H9 (cell line): ENCODE measurements at places on chromosomes 12 and 14.

GRCh38 chr12:12194206-12194605, 72.6 kb downstream of the LRP6 start:
- DNase-seq: no peak

DNA sequence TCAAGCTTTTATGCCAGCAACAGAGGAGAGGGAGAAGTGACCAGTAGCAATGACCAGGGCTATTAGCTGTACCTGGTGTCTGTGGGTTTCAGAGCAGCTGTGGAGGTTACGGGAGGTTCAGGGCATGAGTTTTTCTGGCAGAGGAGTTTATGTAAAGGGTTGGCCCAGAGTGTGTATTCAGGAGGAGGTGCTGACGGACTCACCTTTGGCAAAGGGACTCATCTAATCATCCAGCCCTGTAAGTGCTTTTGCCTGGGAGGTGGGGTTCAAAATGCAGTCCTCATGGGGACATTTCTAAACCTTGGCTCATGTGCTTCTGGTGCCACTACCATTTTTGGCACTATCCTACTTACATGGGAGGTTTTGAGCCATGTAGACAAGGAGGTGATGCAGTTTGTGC, 95.3 kb downstream of the DAD1 start:
- DNase-seq: no peak

DNA sequence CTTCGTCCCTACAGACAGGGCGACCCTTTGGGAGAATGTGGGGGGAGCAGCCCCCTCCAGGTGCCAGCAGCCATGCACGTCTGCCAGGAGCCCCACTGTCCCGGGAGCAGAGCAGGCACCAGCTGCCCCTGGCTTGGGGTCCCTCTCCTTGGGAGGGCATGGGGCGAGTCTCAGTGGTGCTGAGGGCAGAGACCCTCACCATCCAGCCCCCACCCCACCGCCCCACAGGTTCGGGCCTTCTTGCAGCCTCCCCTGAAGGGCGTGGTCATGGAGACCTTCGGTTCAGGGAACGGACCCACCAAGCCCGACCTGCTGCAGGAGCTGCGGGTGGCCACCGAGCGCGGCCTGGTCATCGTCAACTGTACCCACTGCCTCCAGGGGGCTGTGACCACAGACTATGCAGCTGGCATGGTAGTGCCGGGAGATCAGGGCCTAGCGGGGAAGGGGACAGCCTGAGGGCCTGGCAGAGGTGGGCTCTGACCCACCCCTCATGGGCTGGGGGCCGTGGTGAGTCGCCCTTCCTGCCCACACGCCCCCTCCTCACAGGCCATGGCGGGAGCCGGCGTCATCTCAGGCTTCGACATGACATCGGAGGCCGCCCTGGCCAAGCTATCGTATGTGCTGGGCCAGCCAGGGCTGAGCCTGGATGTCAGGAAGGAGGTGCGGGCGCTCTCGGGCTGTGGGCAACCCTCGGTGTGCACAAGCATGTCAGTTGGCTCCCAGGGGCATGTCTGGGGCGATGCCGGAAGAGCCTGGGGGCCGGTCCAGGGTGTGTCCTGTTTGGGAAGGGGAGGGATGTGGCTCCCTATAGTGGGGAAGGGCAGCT, 18.8 kb downstream of the ASPG start:
- no peak for DNase-seq

DNA sequence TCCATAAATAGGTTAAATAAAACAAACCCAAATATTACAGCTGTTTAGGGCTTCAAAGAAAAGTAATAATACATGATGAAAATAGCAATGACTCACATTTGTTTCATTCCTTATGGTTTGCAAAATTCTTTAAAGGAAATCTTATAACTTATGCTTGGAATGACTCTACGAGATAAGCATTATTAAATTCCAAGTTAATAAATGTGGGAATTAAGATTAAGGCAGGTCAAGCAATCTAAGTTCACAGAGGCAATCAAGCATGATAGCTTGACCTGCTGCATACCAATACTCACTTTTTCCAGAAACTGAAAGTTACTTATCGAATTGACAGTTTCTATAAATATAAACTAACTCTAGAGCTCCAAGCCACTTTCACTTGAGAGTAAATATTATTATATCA, 1002.9 kb upstream of the SEL1L start:
- DNase-seq: no peak

GRCh38 chr14:74908861-74909341, 14.2 kb downstream of the RPS6KL1 start:
- DNase-seq: no peak

DNA sequence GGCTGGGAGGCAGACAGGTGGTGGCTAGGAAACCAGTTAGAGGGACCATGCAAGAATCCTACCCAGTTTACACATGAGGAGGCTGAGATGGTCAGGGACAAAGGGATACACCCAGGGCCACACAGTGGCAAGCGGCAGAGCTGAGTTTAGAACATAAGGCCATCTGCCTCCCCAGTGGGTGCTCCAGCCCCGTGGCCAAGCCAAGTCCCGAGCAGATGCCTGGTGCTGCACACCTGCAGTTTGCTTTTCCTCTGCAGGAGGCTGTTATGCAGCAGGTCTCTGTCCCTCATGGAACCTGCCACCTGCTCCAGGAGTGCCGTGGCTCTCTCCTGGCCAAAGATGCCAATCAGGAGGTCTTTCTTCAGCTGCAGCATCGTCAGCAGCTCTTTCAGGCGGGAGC, 70.8 kb downstream of the SYNE3 start:
- no peak for DNase-seq

DNA sequence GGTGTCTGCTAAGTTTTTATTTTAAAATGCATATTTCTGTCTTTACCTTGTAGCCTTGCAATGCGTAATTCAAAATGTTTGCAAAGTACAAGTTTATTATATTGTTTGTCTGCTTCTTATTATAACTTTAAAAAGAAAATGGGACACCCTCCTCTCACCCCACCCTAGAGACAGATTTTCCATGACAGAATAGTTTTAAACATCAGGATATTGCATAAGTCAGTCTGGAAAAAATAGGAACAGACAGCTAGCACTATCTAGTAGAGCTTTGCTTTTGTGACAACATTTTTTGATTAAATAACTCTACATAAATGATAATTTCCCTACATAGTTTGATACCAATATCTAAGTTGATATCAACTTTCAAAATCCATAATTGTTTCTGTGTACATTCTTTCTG, 71.3 kb downstream of the PDE3A start:
- no peak for DNase-seq

DNA sequence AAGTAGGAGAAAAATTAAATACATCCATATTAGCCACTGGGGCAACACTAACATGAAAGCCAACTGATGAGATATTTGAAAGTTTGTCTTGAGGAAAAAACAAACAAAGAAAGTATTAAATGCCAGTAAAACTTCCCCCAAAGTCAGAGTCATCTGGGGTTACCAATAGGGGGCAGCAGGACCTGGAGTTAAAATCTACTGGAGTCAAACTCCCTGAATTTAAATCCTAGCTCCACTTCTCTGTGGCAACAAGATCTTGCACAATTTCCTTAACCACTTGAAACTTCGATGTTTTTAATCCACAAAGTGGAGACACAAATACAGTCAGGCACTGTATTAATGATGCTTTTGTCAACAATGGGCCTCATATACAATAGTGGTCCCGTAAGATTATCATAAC, 14.4 kb downstream of the PLEKHG7 start:
- peak; percentile 39 for DNase-seq

DNA sequence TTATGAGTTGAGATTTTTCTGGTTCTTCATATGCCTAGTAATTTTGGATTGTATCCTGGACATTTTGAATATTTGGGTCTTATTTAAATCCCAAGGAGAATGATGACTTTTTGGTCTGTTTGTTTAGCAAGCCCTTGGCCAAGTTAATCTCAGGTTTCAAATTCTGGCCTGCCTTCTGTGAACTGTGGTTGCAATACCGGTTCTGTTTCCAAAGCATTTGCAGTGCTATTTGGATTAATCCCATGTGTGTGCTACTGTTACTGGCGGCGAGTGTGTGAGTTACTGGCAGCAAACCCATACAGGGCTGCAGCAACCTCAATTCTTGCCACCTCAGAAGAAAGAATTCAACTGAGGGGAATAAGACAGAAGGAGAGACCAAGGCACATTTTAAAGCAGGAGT, 51.1 kb downstream of the TMEM260 start:
- DNase-seq: no peak
